Stimulated activated CD8-positive, alpha-beta memory T cell treated with anti-CD3 and anti-CD28 coated beads, Interleukin-15, amount 100 ng/mL, for 4 hours (primary cell): ENCODE measurements at places on chromosomes 4 and X.

- DNase-seq, result no peak
Measured at GRCh38 chrX:1932231-1932630, 317.4 kb downstream of the ASMT start.

DNA sequence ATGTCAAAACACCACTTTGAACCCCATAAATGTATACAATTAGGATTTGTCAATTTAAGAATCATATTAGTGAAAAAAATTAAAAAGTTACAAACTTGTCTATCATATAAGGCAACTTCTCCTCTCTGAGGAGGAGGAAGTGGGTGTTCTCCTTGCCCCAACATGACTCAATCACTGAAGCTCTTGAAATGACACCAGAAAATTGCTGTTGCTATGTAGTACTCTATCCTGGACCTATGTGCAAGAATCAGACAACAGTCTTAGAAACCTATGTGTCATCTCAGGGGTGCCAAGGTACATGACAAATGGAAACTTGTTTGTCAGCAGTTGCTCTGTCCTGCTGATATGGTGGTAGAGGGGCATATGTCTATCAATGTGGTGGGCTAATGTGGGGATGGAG, 47.7 kb downstream of the HMGB3 start:
- no peak for DNase-seq

GRCh38 chrX:33855251-33855650, 276.9 kb downstream of the FAM47A start:
- no peak for DNase-seq

- no peak for DNase-seq
Measured at GRCh38 chrX:132956421-132957210, 1.8 kb downstream of the HS6ST2 start.

DNA sequence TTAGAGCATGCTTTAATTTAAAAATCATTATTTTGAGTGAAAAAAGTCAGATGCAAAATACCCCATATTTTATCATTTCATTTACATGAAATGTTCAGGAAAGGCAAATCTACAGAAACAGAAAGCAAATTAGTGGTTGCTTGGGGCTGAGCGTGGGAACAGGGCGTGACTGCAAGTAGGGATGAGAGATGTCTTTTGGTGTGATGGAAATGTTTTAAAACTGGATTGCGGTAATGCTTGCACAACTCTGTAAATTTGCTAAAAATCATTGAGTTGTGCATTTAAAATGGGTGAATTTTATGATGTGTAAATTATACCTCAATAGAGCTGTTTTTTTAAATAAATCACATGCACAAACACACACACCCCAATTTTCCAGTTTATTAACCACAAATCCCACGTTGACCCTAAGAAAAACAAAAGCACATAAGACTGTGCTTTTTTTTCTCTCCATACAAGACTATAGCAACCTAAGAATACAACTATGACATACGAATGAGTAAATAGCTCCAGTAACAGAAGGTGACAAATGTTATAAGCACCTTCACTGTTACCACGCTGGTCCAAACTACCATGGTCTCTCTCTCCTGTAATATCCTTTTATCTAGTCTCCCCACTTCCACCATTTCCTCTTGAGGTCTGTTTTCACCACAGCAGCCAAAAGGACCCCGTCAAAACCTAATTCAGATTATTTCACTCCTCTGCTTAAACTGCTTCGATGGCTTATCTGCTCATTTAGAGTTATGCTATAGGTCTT, 37.2 kb downstream of the FRMD7 start:
- no peak for DNase-seq

DNA sequence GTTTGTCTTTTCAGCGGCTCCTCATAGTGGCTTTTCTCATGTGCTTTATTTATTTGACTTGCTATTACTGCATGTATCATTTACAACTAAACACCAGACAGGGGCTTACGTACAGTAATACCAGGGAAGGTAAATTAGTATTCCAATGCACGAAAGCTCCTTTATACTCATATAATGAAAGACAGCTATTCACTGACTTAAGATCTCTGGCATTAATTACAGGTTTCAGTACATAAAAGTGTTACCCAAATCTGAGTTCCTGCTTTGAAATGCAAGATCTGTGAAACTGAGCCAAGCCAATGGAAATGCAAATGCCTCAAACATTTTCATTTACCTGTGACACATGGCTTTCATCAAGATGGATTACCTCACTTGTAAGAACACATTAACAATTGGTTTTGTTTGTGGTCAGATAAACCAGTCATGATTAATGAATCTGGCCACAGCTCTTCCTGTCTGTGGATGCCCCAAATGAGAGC, 107.2 kb downstream of the ANAPC4 start:
- DNase-seq, result no peak

DNA sequence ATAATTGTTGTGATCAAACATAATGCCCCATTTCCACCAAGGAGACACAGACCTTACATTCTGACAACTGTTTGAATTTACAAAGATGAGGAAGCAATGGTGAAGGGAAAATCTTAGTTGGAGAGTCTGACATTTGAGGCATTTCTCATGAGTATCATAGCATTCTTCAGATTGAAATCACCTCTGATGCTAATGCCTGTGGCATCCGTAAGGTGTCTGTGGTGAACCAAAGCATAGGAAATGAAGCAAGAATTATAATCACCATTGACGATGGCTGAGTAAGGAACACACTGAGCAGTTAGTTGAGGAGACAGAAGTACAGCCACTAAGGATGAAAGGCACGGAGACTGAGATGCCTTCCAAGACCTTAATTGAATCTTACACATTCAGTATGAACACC, 575.7 kb downstream of the TRIML1 start:
- DNase-seq, result no peak

DNA sequence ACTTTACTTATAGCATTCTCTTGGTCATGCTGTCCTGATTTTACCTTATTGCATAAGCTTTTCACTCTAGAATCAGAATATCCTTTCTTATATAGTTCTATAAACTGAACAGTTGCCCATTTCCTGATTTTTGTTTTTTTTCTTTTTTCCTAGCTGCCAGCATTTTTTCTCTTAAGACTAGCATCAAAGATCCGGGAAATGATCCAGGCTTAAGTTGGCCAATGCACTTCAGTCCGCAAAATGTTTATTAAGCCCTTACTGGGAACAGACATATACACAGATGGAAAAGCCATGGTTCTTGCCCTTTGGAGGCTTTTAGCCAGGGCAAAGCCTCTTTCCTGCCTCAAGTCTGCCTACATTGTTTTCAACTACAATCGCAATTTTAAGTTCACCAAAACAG, 10.1 kb upstream of the BMP2K start:
- no peak for DNase-seq

DNA sequence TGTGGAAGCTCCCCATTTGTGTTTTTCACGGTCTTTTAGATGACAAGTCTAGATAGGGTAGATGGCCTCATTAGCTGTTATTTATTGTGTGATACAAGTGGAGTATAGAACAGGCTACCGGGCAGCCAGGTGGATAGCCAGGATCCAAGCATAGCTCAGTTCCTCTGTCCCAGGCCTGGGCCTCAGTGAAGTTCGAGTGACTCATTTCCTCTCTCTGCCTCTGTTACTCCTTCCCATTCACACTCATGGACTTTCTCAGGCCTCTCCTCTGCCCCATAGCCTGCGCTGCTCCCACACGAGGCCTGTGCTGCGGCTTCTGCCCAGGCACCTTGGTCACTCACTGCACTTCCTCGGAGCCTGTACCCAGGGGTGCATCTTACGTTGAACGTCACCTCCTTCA, 54.5 kb downstream of the TENM3 start:
- DNase-seq, result no peak

DNA sequence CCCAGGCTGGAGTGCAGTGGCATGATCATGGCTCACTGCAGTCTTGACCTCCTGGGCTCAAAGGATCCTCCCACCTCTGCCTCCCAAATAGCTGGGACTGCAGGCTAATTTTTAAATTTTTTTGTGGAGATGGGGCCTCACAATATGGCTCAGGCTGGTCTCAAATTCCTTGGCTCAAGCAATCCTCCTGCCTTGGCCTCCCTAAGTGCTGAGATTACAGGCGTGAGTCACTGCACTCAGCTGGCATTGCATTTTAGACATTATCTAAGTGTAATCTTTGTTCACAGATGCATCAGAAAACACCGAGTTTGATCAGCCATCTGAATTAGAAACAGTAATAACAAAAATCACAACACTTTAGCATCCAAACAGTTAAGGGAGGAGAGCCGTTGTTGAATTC, 53.4 kb upstream of the CBR4 start:
- DNase-seq, result no peak

DNA sequence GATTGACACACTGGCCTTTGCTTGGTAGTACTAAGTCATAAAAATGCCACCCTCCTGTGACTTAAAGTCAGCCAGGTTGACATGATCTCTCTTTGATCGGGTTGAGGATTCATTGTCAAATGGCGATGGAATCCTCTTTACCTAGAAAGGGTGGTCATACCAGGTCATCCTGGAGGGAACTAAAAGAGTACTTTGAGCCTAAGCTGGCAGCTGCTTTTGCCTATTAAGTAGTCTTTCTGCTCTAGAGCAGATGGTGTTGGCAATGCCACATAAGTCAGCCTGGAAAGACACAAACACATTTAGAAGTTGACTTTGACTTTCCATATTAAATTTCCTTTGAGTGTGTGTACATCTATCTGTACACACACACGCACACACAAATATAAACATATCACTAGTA, 39.2 kb upstream of the C4orf54 start:
- DNase-seq, result no peak

- DNase-seq, result no peak
Measured at GRCh38 chrX:46628460-46629371, 55.2 kb downstream of the CHST7 start.

DNA sequence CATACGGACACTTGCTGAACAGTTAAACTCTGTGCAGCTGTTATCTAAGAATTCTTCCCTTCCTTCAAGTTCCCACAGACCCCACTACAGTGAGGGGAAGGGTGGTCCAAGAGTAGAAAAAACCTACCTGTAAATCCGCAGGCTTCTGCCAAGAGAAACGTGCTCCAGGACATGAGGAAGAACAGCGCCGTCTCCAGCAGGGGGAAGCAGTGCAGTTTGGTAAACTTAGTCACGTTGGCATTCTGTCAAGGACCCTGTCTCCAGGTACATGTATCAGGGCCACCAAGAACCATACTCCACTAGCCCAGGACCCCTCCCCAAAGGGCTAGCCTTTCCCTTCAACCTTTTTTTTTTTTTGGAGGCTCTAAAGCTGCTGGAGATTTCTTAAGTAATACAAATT, 79.9 kb downstream of the CHST7 start:
- DNase-seq, result no peak

- DNase-seq, result no peak
Measured at GRCh38 chr4:177301126-177301639, 8.5 kb upstream of the NEIL3 start.

GRCh38 chrX:43961699-43962098, 11.5 kb downstream of the NDP start:
- no peak for DNase-seq

DNA sequence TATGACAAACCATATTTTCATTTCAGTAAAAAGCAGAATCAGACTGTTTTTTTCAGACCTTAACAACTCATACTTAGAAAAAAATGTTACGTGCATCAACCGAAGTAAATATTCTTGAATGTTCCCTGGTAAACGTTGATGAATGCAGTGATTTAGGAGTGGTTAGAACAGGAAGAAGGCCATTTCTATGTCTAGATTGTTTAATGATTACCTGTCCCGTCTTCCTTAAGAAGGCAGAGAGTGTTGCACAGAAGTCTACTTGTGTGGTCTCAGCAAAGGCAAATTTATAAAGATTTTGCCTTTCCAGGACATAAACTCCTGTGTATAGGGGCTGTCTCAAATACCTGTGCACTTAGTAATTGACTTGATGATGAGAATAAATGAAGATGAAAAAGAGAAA, 134.5 kb downstream of the MGST2 start:
- DNase-seq, result no peak

DNA sequence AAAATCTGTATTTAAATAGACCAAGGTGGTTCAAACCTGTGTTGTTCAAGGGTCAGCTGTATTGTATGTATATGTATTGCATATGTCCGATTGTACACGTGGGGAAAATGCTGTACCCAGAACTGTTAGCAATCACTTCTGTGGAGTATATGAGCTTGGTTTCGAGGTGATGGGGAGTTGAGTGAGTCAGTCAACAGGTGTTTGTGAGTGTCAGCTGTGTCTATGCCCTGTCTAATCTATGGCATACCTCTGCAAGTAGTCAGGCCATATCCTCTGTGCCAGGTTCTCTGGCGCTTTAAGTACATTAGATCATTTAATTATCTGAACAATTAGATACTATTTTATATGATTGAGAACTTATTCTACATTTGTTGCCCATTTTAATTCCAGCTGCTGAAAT, 7.4 kb downstream of the ZRSR2 start:
- no peak for DNase-seq

GRCh38 chrX:57286507-57287251, at the start of gene FAAH2:
Gene FAAH2, plus strand, starts transcription at chrX:57286706. Its CDS starts 120 bp downstream, at chrX:57286826.
- no peak for DNase-seq

DNA sequence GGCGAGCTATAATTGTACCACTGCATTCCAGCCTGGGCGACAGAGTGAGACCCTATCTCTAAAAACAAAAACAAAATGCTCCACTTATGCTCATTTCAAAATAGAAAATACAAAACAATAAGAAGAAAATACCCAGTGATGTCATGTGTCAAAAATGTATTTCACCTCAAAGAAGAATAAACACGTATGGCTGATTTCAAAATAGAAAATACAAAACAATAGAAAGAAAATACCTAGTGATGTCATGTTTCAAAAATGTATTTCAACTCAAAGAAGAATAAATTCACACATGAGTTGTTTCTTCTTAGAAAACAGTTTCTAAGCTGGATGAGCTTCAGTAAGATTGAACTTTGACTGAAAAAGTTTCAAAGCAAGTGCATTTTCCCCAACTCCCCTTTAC, 20.3 kb upstream of the PDCL2 start:
- DNase-seq, result no peak

GRCh38 chrX:23195761-23196160, 138.9 kb upstream of the PTCHD1 start:
- DNase-seq, result no peak

GRCh38 chrX:150775569-150776350, 82.6 kb downstream of the MTMR1 start:
- DNase-seq, result no peak

GRCh38 chrX:31168551-31168950, 96.7 kb upstream of the FTHL17 start:
- DNase-seq, result no peak

GRCh38 chr4:123667496-123667895, 270.9 kb downstream of the SPRY1 start:
- DNase-seq, result no peak

DNA sequence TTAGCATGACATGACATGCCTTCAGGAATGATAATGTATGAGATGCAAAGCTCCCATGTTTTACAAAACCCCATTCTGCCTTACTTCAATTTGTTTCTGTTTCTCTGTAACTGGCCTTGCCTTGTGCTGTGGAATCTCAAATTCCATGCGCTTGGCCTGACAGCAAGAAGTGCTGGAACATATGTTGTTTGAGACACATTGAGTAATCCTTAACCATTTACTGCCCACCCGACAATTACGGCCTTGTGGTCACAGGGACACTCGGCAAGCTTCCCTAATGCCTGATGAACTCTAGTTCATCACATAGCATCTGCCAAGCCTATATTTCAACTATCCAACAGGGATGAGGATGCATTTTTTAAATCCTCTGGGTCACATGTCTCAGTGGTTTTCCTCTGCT, 226.4 kb upstream of the CASK start:
- DNase-seq, result no peak
